ENCODE measurements at places on chromosomes 3 and 15.

GRCh38 chr15:67865331-67865730 is 25.5 kb upstream of the RNU6-1 start:
- DNase-seq, result no peak

DNA sequence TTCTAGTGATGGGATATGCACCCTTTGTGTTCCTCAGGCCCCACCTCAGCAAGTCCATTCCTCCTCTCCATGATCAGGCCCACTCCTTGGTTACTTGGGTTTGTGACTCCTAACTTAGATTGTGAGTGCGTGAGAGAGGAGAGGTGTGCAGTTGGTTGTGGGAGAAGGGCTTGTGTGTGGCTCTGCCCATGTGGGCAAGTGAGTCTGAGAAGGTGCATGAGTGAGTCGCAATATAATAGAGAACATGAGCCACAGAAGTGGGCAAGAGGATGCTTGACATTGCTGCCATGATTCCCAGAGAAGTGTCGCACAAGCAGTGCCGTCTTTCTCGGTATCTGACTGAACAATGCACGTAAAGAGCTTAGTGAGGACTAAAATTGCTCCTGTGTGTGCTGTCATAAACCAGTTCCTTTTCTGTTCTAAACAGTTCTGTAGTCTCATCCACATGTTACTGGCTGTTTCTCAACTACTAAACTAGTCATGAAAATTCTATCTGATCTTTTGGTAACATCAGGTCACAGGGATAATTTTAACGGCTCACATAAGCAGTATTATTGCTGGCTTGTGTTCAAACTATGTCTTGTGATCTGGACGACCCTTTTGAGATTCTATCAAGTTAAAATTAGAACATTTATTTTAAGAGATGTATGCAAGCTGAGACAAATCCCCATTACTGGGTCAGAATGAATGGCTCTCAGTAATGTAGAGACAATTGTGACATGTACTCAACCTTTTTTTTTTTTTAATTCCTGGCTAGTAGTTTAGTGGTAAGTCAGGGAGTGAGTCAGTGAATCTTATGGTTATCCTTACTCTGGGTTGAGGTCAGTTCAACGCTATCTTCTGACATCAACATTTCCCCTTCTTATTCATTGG is 25.6 kb downstream of the GYG1 start:
- no peak for DNase-seq

DNA sequence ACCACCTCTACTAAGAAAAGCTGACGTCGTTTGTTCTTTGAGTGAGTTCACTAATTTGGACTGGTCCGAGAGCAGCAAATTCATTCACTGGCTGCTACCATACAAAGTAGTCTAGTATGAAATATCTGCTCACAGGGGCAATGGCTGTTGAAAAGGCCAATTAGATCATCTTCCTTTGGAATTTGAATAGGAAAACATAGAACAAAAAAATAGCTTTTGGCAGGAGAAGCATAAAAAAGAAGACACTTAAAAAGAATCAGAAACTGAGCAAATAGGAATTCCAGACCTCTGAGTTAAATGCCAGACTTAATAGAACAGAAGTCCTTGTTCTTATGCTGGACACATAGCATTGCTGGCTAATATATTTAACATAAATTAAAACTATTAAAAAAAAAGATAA is 159.3 kb downstream of the IL1RAP start:
- DNase-seq, result no peak

DNA sequence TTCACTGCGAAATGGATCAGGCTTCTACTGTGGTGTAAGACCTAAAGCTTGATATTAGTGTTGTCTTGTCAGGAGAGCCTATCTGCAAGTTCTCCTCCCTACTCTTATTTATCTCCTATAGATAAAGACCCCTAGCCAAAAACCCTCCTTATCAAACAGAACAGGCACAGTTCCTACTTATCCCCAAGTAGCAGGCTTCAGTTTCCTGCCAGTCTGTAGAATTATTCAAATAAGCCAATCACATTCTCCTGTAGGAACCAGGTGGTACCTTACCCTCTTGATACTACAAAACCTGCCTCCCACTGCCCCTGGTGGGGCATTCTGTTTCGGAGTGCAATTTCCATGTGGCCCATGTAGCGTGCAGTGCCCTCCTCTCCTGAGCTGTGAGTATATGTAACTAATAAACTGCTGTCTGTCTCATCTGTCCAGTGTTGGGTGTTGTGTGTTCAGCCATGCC is 28.7 kb downstream of the HDGFL3 start:
- no peak for DNase-seq

DNA sequence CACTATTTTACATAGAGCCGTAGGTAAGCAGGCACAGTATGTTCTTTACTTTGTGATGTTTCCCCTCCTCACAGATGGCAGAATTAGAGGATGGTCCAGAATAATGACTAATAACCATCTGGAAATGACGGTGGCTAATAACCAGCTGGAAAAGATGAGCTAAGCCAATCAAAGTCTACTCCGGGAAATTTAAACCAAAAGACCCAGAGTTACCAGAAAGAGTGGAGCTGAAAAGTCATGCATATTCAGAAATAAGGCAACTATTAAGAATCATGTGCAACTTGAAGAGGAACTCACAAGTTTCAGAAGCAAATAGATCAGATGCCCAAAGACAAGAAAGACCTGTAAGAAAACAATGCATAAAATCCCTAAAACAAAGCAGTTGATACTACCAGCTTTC is 33.6 kb downstream of the DMXL2 start:
- no peak for DNase-seq

DNA sequence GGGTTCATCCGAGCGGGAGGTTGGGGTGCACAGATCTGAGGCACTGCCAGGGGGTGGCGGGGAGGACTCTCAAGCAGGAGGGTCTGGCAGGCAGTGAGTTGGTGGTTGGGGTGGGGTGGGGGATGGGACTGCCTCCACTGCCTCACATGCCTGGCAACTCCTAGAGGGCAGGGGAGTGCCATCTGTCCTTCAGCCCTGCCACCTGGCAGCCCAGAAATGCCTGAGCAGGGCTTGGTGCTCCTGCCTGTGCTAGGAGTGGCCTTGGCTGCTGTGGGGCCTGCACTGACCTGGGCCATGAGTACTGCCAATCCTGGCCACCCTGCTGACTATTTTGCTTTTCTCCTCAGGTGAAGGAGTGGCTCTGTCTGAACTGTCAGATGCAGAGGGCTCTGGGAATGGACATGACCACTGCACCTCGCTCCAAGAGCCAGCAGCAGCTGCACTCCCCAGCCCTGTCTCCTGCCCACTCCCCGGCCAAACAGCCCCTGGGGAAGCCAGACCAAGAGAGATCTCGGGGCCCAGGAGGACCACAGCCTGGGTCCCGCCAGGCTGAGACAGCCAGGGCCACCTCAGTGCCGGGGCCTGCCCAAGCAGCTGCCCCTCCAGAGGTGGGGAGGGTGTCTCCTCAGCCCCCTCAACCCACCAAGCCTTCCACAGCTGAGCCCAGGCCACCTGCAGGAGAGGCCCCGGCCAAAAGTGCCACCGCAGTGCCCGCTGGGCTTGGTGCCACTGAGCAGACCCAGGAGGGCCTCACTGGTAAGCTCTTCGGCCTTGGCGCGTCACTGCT is 32.0 kb upstream of the APEH start:
- no peak for DNase-seq

GRCh38 chr3:35785234-35785888 is 146.0 kb downstream of the ARPP21 start:
- DNase-seq, result no peak

- no peak for DNase-seq
Observed at GRCh38 chr15:89815769-89816168, 1.1 kb upstream of the ANPEP start.

DNA sequence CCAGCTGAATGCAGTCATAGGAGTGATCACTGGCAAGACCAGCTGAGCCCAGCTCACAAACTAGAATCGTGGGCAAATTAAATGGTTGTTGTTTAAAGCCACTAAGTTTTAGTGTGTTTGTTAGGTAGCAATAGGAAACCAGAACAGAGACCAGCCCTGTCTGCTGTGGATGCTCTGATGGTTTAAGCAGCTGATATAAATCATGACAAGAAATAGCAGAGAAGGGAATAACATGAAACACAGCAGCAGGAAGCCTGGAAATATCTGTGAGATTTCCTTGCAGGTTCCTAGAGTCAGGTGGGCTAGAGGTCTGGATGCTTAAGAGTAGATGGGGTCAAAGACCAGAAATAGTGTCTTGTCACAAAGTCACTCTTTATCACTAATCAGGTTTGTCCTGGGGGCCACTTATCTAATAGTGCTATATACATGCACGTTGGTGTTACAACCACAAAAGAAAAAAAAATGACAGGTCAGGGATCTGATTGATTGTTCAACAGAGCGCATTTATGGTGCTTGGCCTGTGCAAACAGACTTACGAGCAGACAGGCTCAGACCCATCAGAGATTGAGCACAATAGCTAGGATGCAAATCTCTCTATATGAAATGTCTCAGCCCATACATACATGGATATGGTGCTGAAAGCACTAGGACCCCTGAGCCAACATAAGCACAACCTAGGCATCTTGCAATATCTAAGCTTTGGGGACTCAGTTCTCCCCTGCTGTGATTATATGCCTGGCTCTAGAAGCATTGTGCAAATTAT is 967.7 kb downstream of the AGBL1 start:
- peak; percentile 71 for DNase-seq

DNA sequence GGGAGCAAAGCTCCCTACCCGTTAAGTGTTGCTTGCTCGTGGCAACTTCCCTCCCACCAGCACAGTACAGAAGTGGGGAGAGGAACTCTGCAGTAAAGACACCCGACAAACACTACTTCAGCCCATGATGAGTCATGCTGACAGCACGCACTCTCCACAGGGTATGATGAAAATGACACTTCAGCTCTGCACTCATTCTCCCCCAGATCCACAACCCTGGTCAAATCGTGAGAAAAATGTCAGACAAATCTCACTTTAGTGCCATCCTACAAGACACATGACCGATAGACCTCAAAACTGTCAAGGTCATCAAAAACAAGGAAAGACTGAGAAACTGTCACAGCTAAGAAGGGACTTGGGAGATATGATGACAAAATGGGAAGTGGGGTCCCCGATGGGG is 278.9 kb downstream of the OCA2 start:
- no peak for DNase-seq

DNA sequence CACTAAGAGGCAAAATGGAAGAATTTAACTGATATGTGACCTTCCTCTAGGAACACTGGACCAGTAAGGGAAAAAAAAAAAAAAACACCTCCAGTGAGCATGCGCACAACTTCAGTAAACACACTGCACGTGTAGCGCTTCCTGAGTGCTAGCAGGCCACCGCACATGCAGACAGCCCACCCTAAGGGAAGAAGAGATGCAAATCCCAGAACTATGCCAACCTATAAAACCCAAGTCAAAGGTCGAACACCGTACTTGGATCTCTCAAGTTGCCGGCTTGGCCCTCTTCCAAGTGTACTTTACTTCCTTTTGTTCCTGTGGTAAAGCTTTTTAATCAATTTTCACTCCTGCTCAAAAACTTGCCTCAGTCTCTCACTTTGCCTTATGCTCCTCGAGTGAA is 64.5 kb upstream of the CADPS start:
- DNase-seq, result no peak

DNA sequence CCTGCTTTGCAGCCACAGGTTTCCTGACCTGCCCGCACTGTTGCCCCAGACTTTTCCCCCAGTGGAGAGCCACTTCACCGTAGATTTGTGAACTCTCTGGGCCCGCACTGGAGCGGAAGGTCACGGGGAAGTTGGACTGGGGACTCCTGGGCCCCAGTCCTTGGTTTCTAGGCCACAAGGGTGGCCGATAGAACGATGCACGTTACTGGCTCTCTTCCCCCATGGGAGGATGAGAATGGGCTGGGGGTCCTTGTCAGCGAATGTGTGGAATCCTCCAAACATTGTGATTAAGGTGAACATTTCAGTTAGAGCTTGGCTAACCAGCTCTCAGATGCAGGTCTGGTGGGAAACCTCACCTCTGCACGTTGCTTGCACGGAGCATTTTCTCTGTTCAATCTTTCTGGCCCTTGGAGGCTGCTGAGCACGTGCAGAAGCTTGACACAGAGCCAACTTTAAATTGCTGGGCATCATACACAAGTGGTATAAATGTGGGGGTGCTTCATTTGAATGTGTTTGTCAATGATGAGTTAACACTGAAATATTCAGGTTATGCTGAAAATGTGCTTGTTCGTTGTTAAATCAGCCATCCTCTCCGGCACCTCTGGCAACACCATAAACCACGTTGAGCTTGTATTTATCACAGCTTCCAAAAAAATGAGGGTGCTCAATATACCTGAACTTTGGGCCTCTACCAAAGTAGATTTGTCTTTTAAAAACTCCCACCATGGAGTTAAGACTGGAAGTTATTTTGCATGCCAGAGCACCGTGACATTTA is 976 bp downstream of the DIS3L start:
- DNase-seq, result peak; percentile 52

- DNase-seq, result no peak
Observed at GRCh38 chr15:82898961-82899360, 53.6 kb downstream of the HOMER2 start.

- DNase-seq, result no peak
Observed at GRCh38 chr3:63795438-63795837, 23.7 kb upstream of the C3orf49 start.

DNA sequence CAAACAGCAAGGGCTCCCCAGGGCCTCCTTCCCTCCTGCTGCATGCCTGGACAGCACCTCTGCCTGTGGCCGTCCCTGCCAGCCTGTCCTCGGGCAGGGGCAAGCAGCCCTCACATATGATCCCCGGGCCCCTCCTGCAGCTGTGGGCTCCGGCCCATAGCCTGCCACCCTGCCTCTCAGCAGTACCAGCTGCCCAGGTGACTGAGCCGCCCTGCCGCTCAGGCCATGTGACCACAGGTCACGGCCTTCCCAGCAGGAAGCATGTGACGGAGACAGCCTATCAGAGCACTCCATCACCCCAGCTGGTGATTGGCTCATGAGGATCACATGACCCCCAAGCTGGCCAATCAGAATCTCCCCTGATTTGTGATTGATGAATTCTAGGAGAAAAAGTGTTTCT is 23.9 kb downstream of the ALDH1L1 start:
- DNase-seq, result no peak

- DNase-seq, result no peak
Observed at GRCh38 chr3:124263168-124263567, 271.2 kb upstream of the ROPN1 start.

GRCh38 chr3:84965141-84965540 is 6.4 kb downstream of the CADM2 start:
- no peak for DNase-seq

GRCh38 chr15:95911570-95912279 is 418.8 kb upstream of the NR2F2 start:
- no peak for DNase-seq

- DNase-seq, result no peak
Observed at GRCh38 chr3:177051411-177051810, 145.9 kb downstream of the TBL1XR1 start.

DNA sequence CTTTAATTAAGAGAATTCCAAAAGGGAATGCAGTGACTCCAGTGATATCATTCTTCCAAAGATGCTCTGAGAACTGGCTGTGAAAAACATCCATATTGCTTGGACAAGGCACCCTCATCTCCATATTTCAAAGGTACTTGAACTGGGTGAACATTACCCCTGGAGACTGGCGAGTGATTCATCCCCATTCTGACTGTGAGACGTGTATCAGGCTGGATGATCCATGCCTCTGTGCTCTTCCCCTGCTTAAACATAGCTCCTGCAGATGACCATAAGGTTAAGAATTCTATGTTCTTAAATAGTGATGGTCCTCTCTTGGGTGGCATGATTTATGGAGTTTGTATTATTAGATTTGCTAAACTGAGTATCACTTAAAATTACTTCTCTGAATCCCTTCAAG is 137.8 kb downstream of the GABRB3 start:
- DNase-seq, result no peak

All from NCI-H526 treated with DMSO at 0.1 percent for 48 hours (cell line).